Islet precursor cell (in vitro differentiated cells): ENCODE measurements at places on chromosomes 4 and X.

GRCh38 chrX:46757052-46757451, 1.9 kb downstream of the SLC9A7 start:
- DNase-seq, result no peak

GRCh38 chr4:23788460-23788859, 101.4 kb downstream of the PPARGC1A start:
- DNase-seq, result no peak

- no peak for DNase-seq
These were observed 114.4 kb downstream of the ANTXR2 start for GRCh38 chr4:79958466-79959264.

- DNase-seq, result peak; percentile 35
These were observed 118.1 kb downstream of the ENPP6 start for GRCh38 chr4:184099535-184099966.

DNA sequence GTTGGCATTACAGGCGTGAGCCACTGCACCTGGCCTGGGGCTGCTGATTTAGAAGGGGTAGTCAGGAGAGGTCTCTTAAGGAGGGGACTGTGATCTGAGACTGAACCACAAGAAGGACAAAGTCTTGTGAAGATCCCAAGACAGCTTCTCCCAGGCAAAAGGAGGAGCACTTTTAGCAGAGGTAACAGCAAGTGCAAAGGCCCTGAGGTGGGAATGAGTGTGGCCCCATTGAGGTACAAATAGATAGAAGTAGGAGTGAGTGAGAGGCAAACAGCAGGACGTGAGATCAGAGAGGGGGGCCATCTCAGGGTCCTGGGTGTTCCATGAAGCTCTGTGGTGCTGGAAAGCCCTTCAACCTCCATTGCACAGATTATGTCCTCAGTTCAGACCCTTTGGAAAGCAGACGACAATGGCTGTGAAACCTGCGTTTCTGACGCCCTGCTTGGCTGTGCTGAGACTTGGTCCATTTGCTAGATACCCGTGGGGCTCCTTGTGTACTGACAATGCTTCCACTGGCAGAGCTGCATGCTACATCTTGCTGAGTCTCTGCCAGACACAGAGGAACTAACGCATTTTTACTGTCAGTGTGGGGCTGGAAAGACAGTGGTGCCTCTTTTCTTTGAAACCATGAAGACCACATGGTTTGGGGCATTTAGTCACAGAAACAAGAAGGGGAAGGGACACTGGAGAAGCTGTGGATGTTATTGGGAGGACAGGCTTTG, 1.3 kb upstream of the CCKAR start:
- peak; percentile 28 for DNase-seq
